Stimulated activated memory B cell treated with anti-CD40 and anti-IgM and Interleukin-4, amounts not matched to agents 10 μg/mL and 1 μg/mL and 100 μg/mL, for 72 hours (primary cell): ENCODE measurements at places on chromosomes 13 and 19.

DNA sequence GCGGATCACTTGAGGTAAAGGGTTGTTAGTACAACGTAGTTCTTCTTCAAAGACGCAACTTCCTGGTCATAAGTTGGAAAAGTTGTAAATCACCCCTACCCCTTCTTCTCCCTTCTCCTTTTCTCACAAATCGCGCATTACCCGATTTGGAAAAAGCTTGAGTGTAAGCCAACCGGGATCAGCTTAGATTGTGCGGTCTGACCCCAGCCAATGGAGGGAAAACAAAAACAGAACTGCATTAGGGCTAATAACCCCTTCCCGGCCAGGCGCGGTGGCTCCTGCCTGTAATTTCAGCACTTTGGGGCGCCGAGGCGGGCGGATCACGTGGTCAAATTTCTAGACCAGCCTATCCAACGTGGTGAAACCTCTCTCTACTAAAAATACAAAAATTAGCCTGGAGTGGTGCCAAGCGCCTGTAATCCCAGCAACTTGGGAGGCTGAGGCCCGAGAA is 806 bp downstream of the ZNF90 start:
- no peak for ATAC-seq

DNA sequence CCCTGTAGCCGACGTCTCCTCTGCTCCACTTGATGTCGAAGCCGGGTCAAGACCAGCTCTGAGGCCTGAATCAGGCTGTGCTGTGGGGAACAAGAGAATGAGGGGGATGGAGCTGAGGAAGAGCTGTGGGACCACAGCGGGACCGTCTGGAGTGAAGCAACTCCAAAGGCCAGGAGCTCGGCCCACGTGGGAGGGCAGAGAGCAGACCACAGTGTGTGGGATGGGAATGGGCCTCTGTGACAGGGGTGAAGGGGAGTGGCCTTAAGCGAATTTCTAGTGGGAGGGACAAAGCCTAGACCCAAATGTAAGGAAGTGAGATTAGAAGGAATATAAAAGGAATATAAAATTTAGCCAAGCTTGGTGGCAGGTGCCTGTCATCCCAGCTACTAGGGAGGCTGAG is 3.8 kb upstream of the SLC8A2 start:
- ATAC-seq = no peak

- ATAC-seq = peak; percentile 57
These were observed 52.7 kb downstream of the TRPM4 start for GRCh38 chr19:49210108-49210900.

DNA sequence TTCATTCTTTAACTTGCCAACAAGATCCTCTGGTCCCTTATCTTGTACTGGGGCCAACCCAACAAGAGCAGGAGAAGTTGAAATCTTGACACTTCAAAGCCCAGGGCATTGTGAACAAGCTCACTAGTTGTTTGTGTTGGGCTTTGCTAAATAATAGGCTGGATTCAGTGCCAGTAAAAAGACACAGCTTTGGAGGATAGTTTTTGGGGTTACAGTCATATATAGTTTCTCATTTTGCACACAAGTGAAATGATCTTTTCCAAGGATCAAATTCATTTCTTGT is 30.3 kb upstream of the LRCH1 start:
- ATAC-seq = no peak

GRCh38 chr19:5078182-5078581 is 109.3 kb downstream of the KDM4B start:
- no peak for ATAC-seq

- ATAC-seq = peak; percentile 20
These were observed 2.7 kb downstream of the PNMA8C start for GRCh38 chr19:46426035-46426505.

GRCh38 chr13:27427641-27428040 is 3.2 kb downstream of the GTF3A start:
- no peak for ATAC-seq

- peak; percentile 43 for ATAC-seq
These were observed at the start of gene IL17D for GRCh38 chr13:20702915-20703779. Gene IL17D (plus strand): TSS chr13:20703699. CDS start chr13:20704002, 303 bp downstream.

- ATAC-seq = no peak
These were observed 30.7 kb downstream of the NDFIP2 start for GRCh38 chr13:79511611-79512010.

DNA sequence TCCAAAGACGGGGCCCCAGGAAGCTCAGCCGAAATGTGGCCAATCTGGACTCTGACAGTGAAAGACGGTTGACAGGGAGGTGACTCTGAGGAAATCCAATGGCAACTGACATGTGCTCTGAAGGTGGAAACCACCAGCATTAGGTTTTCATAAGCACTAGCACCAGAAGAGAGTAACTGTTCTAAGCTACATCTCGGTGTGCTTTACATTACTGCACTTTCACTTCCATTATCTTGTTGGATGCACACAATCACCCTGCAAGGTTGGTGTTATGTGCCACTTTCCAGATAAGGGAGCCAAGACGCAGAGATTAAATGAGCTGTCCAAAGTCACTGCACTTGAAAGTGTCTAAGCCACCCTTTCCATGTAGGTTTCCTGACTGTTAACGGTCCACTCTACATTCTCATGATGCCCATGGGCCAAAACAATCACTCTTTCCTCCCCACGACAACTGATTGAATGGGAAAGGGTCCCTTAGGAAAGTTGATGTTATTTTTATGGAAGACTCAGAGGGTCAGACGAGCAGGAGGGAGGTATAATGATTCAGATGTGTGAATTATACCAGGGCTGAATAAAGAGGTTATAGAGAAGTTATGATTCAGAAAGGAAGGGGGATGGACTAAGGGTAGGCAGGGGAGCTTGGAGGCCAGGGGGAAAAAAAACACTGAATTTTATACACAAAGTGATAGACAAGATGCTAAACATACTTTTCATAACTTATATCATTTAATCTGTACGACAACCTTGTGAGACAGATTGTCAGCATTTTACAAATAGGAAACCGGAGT is 52.8 kb downstream of the RUBCNL start:
- peak; percentile 14 for ATAC-seq

GRCh38 chr13:28415994-28416421 is 78.9 kb downstream of the FLT1 start:
- ATAC-seq = peak; percentile 34

- no peak for ATAC-seq
These were observed 424.1 kb upstream of the DACH1 start for GRCh38 chr13:72290962-72291681.

GRCh38 chr19:3902317-3902973 is 22.0 kb downstream of the ATCAY start:
- ATAC-seq = no peak

DNA sequence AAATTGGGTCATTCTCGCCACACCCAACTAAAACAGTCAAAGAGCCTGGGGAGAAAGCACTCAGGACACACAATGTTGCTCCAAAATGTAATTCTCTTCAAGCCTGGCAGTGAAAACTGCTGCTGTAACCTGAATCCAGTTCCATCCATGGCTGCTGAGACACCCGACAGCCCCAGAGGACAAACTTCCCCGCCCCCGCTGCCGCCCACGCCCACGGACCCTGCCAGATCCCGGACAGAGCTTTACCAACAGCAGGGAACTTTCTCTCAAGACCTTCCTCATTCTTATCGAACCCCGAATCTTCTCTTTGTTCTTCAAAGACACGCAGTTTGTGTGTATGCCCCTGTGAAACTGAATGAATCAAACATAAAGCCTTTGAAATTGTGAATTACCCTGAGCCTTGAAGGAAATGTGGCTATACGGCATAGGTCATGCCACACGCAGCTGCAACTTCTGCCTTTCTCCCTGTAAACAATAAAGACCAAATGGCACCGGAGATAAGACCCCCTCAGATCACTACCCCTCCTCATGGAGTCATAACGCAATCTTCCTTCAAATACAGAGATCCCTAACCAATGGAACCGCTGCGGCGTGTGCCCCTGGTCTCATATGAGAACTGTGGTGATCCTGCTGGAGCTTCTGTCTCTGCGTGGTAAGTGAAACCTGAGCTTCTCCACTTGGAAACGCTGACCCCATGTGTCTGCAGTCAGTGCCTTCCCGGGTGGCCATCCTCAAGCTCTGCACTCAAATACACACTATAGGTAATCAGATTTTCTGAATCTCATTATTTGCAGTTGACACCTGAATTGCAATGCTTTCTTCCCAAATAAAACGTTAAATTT is 4.8 kb upstream of the LAMP1 start:
- ATAC-seq = no peak

- ATAC-seq = peak; percentile 39
These were observed 13.6 kb upstream of the ICAM3 start for GRCh38 chr19:10352764-10353671.

- no peak for ATAC-seq
These were observed 13.9 kb upstream of the OVOL3 start for GRCh38 chr19:36097036-36097435.

DNA sequence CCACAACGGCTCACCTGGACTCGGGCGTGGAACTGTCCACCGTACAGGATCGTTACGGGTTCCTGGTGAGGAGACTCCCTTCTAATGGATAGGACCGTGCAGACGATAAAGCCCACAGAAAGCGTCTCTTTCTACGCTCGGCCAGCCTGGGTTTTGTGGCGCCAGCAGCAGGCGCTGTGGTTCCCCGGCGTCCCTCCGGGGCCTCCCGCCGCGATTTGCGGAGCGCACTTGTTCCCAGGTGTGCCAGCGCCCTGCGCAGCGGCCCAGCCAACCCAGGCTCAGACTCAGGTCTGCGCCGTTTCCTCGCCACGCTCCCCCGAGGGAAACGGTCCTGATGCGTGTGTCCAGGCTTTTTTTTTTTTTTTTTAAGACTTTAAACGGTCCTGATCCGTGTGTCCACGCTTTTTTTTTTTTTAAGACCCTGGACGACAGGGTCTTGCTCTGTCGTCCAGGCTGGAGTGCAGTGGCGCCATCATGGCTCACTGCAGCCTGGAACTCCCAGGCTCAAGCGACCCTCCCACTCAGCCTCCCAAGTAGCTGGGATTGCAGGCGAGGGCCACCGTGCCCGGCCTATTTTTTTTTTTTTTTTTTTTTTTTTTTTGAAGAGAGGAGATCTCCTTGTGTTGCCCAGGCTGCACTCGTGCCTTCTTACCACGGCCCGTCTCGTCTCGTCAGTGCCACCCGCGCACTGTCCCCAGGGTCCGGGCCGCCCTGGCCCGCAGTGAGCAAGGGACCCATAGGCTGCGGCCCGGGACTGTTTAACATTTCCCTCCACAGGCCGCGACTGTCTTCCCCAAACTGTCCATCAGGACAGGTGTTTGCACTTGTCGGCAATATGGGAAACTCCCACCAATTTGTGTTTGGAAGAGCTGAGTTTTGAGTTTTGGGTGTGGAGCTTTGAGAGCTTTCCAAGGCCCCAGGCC is 23.8 kb downstream of the GJA3 start:
- ATAC-seq = peak; percentile 60

DNA sequence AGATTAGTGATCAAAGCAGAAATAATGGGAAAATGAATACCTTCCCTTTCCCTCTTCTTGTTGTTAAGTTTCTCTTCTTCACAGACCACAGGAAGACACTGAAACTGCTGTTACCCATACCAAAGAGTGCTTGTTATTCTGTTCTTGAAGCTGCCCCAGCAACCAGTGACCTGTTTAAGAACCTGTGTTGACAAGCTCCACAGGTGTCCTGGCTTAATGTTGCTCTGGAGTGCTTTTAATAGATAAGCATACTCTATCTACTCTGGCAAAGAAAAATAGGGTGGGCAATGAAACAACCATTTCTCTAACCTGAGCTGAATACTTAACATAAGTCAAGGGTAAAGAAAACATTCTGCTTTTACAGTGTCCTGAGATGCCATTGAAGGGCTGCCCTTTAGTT is 506.7 kb upstream of the GPC6 start:
- ATAC-seq = no peak

DNA sequence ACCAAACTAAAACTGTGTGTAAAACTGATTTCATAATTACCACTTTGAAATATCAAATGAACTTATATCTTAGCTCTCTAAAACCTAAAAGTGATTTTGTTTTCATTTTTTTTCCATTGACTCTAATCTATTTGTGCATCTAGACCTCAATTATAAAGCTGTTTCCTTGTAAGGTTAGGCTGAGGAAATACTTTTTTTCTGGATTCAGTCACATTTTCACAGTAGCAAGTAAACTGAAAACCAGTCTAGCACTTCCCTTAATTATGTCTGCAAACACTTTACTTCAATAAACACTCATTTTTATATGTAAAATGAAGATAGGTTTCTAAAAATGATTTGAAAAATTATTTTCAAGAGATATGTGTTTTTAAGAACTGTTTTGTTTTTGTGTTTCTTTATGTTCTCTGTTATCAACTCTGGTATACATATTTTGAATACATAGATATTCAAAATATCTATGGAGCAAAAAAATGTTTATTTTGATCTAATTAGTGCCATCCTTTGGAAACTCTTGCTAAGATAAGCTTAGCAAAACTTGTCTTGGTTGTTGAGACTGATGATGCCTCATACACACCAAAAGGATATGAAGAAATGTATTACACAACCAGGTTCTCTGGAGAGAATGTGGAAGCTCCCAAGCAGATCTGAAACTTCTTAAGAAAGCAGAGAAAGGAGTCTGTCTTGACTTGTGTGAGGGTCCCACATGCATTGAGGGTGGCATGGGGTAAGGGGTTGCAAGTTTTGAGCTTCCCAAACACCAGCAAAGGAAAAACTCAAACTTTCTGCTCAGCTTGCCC is 1887.4 kb downstream of the PCDH9 start:
- no peak for ATAC-seq

GRCh38 chr13:29621841-29622240 is 26.4 kb upstream of the SLC7A1 start:
- no peak for ATAC-seq

DNA sequence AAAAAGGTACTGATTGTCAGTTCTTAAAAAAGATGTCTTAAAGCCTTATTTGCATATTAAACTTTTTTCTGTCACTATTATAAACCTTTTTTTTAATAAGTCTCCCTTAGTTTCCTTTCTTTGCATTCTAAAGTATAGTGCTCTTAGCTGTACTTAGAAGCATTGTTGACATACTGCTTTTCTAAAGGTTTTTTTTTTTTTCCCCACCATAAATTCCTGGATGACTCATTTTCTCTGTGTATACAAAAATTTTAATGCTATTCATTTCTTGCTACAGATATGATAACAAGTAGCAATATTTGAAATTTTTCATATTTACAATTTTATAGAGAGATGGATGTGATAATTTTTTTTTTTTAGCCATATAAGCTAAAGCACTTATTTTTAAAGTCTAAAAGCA is 43.5 kb downstream of the METTL21C start:
- ATAC-seq = no peak

DNA sequence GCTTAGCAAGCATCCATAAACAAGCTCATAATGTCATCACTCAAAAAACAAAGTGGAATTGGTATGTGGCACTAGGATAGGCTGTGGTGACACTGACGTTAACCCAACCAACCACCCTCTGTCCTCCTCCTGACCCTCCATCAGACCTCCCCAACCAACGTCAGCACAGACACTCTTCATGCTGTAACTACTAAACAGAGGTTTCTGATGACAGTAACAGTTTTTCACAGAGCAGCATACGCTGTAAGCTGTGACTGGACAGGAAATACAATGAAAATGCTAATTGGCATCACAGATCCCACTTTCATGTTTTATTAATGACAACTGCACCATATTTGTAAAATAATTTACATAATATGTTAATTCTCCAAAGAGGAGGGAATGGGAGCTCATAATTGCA is 238.0 kb downstream of the IRS2 start:
- no peak for ATAC-seq

- ATAC-seq = no peak
These were observed 87.4 kb upstream of the UFM1 start for GRCh38 chr13:38262211-38262610.
